Nucleus accumbens (tissue), 56 donors: ENCODE measurements at places on chromosomes 3 and 15.

DNA sequence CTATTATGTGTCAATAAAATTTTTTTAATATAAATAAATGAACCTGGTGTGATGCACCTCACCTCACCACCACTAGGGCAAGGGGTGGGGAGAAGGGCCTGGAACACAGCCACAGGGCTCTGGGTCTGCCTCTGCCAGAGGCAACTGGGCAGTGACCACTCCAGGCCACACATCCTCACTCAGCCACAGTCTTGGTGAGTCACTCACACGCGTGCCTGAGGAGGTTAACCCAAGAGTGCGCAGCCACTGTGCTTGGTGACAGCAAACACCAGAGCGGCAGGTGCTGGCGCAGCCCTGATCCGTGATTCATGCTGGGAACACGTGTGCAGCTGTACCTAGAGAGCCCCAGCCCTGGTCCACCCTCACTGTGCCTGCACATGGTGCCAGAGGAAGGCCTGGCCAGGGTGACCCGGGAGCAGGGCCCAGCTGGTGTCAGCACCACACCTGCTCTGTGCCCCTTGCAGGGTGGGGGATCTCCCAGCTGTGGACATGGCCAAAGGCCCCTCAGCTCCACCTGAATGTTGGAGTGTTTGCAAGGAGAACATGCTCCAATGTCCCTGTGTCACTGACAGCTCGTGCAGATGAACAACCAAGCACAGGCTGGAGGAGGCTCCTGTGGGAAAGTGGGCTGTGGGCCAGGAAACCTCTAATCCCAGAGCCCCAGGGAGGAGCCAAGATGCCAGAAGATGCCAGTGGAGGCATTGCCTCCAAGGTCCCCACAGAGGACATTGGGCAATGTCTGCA, 2.1 kb downstream of the SLC41A3 start:
- no peak for DNase-seq

DNA sequence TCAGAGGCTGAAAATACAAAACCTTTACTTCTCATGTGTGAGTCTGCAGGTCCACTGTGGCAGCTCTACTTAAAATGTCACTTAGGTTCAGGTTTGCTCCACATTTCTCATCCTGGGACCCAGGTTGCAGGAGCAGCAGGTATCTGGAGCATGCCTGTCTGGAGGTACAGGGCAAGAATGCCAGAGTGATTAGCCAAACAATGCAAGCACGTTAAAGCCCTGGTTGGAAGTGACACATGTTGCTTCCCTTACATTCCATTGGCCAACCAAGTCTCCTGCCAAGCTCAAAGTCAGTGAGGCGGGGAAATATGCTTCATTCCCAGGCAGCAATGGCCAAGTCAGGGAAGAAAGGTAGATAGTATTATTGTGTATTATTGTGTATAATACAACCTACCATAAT, 76.8 kb upstream of the ARL6 start:
- no peak for DNase-seq

DNA sequence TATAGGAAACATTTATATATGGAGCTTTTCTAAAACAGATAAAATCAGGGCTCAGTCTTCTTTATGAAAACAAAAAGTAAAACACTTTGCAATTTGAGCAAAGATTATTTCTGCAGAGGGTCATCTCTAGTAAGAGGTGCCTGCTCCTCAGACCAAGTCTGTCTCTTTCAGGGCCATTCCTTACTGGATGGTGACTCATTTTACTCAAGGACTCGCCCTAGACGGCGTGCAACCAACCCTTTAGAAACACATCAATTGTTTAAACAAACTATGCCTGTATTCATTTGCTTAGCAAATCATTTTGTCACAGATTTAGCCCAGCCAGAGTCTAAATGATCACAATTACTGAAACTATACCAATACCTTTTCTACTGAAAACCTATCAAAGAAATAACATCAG, 242.8 kb upstream of the ICE2 start:
- DNase-seq = no peak

- DNase-seq = no peak
Measured at GRCh38 chr15:99721896-99722295, 11.3 kb downstream of the LYSMD4 start.

DNA sequence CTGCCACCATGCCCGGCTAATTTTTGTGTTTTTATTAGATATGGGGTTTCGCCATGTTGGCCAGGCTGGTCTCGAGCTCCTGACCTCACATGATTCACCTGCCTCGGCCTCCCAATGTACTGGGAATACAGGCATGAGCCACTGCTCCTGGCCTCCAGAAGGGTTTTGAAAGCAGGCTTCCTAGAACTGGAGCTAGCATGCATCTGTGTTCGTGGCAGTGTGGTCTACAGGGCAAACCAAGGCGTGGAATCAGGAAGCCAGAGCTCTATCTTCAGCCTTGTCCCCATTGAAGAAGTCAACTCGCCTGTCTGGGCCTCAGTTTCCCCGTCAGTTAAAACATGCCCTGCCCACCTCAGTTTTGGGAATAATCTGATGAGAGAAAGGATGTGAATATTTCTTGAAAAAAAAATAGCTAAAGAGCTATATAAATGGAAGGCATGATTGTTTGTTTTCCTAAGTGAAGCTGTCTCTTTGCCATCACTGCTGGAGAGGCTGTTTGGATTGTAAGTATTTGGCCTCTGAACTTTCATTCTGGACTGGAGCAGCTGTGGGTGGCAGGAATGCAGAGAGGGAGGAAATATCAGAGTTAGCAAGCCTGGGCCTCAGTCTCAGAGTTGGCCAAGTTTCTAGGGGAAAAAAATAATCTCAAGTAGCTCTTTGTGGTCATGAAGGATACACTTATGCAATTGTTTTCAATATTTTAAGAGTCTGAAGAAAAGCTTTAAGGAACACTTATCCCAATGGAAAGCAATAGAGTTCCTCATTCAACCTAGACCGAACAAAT, 36.5 kb upstream of the UACA start:
- no peak for DNase-seq

DNA sequence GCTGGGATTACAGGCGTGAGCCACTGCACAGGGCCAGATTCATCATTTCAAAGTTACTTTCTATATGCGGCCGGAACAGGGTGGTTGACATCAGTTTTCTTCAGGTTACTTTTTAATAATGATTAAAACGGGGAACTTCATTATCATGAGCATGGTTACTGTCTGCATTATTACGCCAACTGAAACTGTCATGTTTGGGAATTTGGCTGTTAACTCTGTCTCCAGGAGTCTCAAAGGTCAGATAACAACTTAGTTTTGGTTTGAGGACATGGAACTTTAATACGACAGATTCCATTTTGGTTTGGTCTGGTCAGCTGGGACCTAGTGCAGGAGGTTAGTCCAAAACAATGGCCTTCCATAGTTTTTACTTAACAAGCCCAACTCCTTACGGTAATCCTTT, 8.5 kb downstream of the CYP8B1 start:
- DNase-seq = no peak

DNA sequence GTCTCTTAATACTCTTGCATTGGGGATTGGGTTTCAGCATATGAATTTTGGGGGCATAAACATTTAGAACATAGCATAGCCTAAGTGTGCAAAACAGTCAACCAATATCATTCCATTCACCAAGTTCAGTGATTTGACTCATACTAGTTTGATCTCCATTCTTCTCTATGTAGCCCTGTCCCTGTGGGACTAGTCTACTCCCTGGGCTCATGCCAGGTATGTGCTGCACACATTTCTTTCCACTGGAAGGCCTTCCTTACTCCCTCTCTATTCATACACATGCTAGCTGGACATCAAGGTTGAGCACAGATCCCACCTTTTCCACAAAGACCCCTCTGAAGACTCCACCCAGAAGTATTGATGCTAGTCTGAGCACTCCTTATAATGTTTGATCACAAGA, 5.1 kb downstream of the ZDHHC23 start:
- no peak for DNase-seq

- no peak for DNase-seq
Measured at GRCh38 chr3:179133575-179133974, 14.6 kb upstream of the PIK3CA start.

GRCh38 chr3:32237670-32238452, 619 bp upstream of the CMTM8 start:
- DNase-seq = no peak

DNA sequence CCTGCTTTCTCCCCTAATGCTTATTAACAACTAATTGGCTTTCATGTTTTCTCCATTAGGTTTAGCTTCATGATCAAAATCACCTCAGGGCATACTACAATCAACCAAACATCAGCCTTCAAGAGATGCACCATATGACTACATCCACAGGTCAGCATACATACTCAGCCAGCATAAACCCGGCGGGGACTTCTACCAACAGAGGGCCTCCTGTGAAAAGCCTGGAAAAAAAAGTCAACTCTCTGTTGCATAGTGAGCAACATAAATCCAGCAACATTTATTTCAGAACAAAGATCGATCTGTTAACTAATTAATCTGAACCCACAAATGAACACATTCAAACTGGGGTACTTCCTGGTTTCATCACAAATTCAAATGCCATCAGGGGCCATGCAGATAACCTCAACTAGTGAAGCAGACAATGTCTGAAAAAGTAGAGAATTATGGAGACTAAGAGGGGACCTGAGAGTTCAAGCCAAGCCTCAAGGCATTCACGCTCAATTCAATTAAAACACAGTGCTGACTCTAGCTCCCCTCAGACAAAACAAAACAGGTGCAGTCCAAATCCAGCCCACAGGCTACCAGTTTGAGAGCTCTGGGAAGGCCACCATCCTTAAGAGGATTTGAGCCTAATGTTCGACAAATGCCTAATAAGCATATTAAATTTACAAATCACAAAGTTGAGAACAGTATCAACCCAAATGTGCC, 124.5 kb downstream of the MAGI1 start:
- DNase-seq = no peak

GRCh38 chr3:38264353-38264771, 1.2 kb upstream of the SLC22A13 start:
- DNase-seq = no peak

GRCh38 chr15:70777170-70777926, 14.0 kb upstream of the UACA start:
- no peak for DNase-seq

DNA sequence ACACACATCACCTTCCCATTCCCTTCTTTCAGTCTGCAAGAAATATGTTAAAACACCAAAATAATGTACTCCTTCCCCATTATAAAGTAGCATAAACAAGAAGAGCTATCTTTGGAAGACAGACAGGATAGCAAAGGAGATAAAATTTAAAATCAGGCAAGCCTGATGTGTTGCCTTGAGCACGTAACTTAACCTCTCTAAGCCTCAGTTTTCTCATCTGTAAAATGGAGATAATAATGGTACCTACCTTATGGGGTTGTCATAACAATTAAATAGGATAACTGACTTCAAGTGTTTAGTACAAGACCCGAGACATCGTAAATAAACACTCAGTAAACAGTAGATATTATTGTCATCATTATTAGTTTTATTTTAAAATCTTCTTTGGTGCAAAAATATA, 142.4 kb downstream of the NR1D2 start:
- DNase-seq = no peak

- DNase-seq = no peak
Measured at GRCh38 chr3:126518779-126519177, 1.2 kb upstream of the UROC1 start.

DNA sequence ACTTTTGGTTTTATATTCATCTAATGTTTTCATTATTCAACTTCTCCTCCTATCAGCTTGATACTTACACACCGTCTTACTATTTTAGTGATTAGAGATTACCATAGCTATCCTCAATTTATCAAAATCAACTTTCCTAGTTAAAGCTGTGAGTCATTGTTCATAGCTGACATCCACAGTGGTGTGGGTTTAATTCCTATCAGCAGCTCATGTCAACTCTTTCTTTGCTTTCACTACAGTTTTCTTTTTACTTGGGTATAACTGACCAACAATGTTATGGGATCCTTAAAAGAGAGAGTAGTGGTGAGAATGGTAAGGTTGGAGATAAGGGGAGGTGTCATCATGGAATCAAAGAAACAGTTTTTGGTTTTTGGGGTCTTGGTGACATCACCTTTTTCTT, 112.7 kb downstream of the NFKBIZ start:
- DNase-seq = no peak

DNA sequence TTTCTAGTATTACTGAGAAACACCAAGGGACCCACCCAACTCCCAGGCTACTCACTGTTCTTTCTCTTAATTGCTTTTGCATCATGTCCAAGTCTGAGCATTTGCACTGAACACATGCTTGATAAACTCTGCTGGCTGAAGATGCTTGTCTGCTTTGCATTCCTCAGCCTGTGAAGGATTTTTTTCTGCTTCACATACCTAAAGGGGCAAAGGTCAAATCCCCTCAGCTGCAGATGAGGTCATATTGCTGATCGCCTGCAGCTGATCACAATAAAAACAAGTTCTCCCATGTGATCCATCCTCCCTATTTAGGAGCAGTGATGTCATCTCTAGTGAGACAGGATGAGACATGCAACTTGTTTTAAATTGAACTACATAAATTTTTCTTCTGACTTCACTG, 84.6 kb upstream of the DCBLD2 start:
- no peak for DNase-seq

GRCh38 chr15:29867241-29868000, 45.2 kb upstream of the TJP1 start:
- DNase-seq = no peak

DNA sequence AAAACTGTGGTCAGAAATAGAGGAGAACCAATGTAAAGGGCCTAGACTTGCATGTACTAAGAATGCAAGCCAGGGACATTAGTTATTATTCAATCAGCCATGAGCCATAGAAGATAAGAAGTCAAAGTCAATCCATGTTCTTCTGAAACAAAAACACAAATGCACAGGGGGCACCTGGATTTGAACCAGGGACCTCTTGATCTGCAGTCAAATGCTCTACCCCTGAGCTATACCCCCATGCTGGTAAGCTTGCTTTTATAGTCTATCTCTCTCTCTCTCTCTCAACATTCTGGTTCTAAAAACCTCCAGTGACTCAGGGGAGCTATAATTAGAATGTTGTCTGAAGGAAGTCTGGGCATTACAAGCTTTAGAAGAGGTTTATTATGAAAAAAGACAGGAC, 85.6 kb upstream of the ACP3 start:
- DNase-seq = no peak

GRCh38 chr3:129525341-129525968, 3.0 kb upstream of the RHO start:
- no peak for DNase-seq

- DNase-seq = peak; percentile 37
Measured at GRCh38 chr15:59247364-59247763, 40.7 kb downstream of the LDHAL6B start.

GRCh38 chr15:53658827-53659555, 100.5 kb downstream of the WDR72 start:
- no peak for DNase-seq

DNA sequence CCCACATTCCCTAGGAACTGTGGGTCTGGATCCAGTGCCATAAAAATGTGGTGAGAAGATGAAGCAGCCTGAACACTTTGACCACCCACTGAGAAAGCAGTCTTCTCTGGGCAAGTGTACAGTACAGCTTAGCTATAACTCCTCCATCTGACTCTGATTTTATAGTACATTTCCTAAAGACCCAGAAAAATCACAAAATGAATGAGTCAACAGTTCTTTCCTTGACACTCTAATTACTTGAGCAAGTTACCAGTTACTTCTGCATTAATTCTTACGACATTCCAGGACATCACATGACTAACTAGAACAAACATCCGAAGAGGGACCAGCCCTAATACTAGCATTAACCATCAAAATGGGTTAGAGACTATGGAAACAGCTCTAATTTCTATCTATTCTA, 148.1 kb upstream of the PEX5L start:
- no peak for DNase-seq
